ENCODE measurements at places on chromosomes 11 and 22.

GRCh38 chr11:103222806-103223205, 113.6 kb downstream of the DYNC2H1 start:
- no peak for DNase-seq

GRCh38 chr22:42317008-42317407, 46.6 kb upstream of the TCF20 start:
- DNase-seq = peak; percentile 80

- DNase-seq = peak; percentile 65
Measured at GRCh38 chr22:44758344-44758973, 6.1 kb downstream of the ARHGAP8 start.

DNA sequence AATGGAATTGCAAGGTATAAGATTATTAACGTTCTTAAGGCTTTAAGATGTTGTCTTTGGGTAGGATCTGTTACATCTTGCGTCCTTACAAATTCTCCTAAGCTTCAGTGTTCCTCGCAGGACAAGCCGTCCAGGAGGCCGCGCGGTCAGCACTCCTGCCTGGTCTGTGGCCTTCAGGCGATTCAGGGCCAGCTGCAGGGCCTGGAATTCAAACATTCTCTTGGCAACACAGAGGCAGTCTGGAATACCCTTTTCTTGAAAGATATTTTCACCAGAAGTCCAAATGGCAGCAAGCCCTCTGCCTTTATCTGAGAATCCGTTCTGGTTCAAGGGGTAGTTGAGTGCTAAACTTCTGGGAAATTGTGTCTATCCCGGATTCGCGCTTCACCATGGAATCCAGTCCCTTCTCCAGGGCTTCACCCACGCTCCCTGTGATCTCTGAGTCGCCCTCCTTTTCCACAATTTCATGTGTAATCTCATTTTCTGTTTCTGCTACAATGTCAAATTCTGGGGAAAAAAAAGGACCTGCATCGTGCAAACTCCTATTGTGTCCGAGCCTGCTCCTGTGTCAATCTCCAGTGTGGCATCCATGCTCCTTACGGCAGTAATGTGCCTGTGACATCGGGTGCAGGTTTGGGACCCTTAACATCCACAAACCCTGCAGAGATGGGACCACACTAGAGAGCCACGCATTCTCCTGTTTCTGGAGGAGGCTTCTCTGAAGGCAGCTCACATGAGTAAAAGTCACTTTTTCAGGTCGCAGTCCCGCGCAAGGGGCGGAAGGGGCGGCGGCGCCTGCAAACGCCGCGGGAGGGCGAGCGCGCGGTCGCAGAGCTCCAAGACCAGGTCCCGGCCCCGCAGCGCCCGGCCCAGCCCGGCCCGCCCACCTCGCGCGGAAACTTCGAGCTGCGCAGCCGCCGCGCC, 25.4 kb upstream of the SORL1 start:
- DNase-seq = no peak

DNA sequence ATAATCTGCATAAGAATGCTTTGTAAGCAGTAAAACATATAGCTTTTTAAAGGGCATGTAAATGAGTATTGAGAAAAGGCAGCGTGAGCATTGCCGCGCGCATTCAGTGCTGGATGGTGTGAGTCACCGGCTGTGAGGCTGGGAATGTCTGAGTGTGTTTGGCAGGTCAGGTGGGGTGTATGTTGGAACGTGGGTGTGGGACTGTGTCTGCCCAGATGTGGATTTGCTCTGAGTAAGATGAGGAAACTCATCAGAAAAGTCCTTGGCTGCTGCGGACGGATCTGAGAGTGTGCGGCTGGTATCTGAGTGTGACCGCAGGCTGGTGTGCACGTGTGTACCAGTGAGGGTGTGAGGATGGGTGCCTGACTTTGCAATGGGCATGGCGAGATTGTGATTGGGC, 66.2 kb upstream of the NECTIN1 start:
- peak; percentile 43 for DNase-seq

- no peak for DNase-seq
Measured at GRCh38 chr11:87143641-87144040, 105.9 kb downstream of the TMEM135 start.

DNA sequence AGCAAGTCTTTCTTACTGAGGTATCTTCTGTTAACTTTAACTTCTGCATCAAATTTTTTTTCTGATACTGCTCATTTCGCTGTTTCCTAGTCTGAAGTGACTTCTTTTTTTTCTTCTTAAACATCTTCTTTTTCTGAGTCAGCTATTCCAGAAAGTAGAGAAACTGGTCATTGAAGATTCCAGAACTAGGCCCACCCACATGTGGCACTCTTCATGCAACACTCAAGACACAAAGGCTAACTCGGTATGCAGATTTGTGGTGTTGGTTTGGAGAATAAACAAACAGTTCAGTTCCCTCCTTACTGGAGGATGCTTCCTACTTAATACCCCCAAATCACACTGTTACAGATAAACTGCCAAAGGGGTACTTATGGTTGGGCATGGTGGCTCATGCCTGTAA, 25.2 kb upstream of the MTCH2 start:
- no peak for DNase-seq

GRCh38 chr11:113839842-113840241, 35.5 kb downstream of the USP28 start:
- DNase-seq = no peak

GRCh38 chr11:3867209-3868091, 12.0 kb downstream of the STIM1 start:
- DNase-seq = no peak

DNA sequence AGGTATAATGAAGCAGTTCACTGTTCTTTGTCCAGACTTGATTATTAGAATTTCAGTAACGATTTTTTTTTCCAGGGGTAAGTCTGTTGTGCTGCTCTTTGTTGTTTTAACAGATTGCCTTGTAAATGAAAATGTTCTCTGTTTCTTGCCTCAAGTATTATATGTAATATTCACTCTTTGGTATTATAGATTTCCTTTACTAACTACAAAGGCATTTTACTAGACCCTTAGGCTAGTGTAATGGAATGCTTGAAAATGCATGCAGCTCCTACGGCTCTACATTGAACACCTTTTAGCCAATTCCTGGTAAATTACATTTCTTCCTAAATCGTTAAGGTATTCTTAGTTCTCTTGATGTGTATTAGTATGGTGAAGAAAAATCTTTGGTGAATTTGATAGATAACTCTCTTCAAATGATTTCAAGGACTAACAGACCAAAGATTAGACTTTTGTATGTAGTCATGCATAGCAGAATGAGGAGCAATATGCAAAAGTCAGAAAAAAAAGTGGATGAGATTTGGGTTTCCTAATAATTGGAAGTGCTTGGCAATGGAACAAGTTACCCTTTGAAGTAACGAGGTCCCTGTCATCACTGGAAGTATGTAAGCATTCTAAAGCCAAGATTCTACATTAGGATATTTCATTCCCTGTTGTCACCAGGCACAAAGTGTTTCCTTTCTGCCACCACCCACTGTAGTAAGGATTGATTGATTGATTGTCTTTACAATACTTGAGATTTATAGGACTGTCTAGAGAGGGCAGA, 113.1 kb downstream of the DBX1 start:
- DNase-seq = no peak

DNA sequence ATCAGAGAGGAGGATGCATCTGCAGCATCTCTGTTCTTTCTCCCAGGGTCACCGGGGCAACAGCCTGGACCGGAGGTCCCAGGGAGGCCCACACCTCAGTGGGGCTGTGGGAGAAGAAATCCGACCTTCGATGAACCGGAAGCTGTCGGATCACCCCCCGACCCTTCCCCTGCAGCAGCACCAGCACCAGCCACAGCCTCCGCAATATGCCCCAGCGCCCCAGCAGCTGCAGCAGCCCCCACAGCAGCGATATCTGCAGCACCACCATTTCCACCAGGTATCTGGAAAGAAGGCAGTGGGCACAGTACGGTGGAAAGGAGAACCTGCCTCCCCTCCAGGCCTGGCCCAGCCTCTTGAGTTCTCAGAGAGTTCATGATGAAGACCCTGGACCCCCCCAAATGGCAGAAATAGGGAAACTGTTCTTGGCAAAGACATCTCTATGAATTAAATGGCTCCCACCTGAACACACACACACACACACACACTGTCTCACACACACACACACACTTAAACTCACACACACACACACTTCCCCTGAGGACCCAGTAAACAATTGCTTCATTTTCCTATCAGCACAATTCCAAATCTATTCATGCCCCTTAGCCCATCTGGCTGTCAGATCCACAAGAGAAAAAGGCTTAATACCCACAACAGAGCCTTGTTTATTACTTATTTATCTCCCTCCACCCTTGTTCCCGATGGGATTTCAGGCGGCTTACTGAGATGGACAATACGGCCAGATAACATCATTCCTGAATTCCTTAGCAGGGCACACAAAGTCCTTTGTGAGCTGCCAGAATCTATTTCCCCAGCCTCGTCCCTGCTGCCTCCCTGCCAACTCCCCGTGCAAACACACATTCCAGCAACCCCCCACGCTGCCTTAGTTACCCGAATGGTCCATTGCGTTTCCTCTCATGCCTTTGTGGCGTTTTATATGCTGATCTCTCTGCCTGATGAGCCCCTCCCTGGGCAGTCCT, 8.1 kb downstream of the TMA7B start:
- DNase-seq = no peak

DNA sequence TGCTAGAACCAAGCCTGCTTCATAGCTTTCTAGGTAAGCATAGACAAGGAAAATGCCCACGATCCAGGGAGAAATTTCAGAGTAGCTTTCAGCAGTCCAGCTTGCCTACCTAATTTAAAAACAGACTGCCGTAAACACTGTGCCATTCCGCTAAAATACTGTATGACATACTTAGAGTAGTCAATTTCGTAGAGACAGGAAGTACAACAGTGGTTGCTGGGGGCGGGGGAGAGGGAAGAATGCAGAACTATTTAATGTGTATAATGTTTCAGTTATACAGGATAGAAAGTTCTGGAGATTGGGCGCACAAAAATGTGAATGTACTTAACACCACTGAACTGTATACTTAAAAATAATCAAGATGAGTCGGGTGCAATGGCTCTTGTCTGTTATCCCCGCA, 56.7 kb downstream of the C11orf58 start:
- no peak for DNase-seq

GRCh38 chr11:40129266-40129665, 1330.2 kb downstream of the LRRC4C start:
- DNase-seq = peak; percentile 90

DNA sequence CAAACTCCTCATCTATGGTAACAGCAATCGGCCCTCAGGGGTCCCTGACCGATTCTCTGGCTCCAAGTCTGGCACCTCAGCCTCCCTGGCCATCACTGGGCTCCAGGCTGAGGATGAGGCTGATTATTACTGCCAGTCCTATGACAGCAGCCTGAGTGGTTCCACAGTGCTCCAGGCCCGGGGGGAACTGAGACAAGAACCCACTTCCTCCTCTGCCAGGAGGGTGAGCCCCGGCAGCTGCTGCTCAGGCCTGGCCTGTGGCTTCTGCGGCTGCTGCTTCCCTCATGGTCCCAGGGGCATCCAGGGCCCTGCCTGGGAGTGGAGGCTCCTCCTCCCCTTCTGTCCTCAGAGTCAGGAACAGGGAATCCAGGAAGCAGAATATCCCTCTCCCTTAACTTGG, 98.4 kb downstream of the ZNF280B start:
- DNase-seq = no peak

DNA sequence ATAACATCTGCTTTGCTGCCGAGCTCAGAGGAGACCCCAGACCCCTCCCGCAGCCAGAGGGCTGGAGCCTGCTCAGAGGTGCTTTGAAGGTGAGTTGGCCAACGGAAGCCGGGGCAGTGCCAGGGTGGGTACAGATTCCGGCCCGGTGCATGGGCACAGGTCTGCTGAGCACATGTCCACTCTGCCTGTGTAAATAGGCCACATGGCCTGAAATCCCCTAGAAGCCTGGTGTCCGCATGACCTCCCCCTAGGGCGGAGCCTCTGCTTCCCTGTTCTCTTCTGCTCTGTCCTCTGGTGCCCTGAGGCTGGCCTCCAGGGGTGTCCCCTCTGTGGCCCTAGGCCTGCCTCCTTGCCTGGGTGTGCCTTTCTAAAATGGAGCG, 19.6 kb upstream of the TXNRD2 start:
- no peak for DNase-seq

DNA sequence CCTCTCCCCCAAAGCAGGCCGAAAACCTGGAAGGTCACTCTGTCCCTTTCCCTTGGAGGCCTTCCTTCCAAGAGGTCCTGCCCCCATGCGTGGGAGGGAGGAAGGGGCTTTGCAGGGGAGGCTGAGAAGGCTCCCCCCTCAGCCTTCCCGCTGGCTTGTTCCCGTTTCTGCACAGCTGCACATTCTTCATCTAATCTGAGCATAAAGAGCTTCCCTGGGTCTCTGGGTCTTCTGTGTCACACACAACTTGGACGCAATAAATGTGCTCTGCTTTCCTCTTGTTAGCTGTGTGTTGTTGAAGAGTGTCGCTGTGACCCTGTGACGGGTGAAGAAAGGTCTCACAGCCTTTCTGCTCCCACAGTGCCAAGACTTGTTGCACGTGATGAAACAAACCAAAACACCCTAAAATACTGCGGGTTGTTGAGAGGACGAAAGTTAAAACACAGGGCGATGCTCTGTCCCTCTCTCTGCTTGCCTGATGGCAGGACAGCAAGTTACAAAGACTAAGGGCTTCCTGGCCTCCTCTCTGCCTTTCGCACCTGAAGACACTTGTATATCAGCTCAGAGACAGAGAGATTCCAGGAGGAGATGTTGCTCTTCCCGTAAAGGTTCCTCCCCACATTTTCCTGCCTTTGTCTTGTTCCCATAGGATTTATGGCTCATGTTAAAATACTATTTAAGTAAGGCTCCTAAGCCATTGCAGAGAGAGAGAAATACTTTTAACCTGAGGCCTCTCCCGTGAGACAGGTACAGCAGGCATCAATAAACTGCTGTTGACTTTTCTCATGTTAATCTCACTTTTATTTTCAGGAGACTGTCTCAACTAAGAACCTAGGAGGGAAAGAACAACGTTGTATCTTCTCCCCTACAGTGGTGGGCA, 15.4 kb upstream of the IFITM3 start:
- no peak for DNase-seq

DNA sequence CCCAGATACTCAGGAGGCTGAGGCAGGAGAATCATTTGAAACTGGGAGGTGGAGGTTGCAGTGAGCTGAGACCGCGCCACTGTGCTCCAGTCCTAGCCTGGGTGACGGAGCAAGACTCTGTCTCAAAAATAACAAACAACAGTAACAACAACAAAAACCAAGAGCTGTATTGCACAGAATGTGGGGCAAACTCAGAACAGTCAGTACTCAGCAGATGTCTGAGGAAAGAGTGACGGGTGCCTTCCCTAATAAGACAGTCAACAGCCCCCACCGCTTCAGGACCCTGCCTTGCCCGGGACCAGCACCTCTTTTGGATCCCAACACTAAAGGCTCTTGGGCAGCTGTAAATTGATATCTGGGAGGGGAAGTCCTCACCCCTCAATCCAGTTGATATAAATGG, 40.3 kb downstream of the RIBC2 start:
- DNase-seq = no peak

- DNase-seq = no peak
Measured at GRCh38 chr11:61688365-61689163, 8.4 kb downstream of the DAGLA start.

DNA sequence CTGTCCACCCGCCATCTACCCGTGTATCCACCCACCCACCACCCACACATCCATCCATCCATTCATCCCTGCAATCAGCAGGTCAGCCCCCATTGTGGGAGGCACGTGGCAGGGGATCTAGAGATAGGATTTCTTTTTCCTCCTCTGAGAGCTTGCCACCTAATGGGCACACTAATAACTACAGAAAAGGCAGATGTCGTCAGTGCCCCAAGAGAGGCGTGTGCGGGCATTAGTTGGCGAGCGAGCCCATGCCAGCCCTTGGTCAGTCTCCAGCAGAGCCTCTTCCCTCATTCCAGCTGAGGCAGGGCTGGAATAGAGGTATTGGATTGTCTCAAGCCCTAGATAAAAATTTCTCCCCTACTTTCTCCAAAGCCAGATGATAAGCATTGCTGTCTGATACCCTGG, 9.7 kb downstream of the USP2 start:
- DNase-seq = peak; percentile 78
